Nephron progenitor cell (in vitro differentiated cells): ENCODE measurements at places on chromosomes 3 and 15.

DNA sequence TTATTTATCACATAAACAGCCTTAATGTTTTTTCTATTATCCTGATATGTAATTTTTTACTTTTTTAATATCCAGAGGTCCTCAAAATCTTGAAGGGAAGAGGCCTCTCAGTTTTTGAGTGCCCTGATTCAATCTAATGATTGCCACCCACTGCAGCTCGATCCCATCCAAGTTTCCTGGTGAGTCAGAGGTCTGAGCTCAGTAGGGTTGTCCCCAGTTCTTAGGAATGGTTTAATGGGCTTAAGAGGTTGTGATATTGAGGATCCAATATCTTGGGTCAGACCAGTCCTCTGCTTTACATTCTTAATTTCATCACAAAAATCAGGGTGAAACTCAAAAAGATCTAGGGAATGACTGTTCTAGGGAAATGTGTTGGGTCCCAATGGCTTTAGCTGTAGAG is 238.5 kb downstream of the NSUN3 start:
- no peak overlapping the region for H3K4me3 ChIP-seq
- H3K27ac ChIP-seq, result no peak overlapping the region
- peaks cover 3% of the 10 kb centered on the region for H3K27me3 ChIP-seq
- H3K36me3 ChIP-seq, result no peaks in the 10 kb centered on the region
- no peak for DNase-seq

- H3K27me3 ChIP-seq, result peaks cover 51% of the 10 kb centered on the region
- DNase-seq, result no peak
- H3K4me1 ChIP-seq, result peaks cover 52% of the 10 kb centered on the region
Observed at GRCh38 chr15:89802986-89803824, 11.4 kb downstream of the ANPEP start.

DNA sequence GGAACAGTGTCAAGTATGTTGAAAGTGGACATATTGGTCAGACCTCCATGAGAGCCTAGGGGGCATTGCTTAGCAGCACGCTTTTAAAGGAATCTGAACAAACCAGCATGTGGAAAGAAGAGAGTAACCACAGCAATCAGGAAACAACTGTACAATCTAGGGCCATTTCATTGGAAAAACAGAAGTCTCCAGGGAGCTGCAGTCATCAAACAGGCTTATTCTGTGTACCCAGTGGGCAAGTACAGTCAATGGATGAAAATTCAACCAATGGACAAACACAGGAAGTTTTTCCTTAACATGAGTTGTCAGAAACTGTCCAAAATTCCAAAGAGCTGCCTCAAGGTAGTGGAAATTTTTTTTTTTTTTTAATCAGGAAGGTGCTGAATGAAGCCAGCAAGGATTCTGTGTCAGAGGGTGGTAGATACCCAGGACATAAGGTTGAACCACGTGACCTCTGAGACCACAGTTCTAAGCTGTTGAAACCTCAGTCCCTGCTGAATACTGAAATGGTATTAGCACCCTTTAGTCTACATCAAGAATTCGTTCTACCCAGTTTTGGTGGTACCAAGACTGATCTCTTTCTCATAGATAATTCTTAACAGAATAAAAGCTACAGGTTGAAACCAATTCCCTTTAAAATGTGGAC is 4.4 kb upstream of the DLG1 start:
- no peak for DNase-seq
- H3K36me3 ChIP-seq, result no peaks in the 10 kb centered on the region
- H3K4me1 ChIP-seq, result peaks cover 24% of the 10 kb centered on the region
- H3K4me3 ChIP-seq, result no peak overlapping the region
- peaks cover 25% of the 10 kb centered on the region for H3K27me3 ChIP-seq

DNA sequence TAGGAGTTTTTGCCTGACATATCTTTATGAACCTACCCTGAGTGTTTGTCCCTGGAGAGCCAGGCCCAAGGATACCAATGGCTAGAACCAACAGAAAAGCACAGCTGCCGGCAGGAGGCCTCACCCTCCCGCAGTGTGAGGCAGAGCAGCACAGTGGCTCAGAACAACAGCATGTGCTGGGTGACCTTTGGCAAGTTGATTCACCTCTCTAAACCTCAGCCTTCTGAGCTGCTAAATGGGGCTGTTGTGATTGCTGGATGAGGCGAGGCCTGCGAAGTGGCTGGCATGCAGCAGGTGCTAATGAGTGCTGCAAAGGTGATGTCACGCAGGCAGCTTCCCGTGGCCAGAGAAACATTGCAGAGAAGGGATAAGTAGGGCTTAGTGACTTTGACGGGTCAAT is 23.3 kb downstream of the IDH2 start:
- H3K36me3 ChIP-seq, result peaks cover 26% of the 10 kb centered on the region
- DNase-seq, result no peak
- H3K27ac ChIP-seq, result no peak overlapping the region
- H3K4me3 ChIP-seq, result no peak overlapping the region
- peaks cover 11% of the 10 kb centered on the region for H3K4me1 ChIP-seq
- no peaks in the 10 kb centered on the region for H3K27me3 ChIP-seq

GRCh38 chr3:192128060-192128459 is 599.3 kb downstream of the FGF12 start:
- H3K4me3 ChIP-seq, result no peak overlapping the region
- no peaks in the 10 kb centered on the region for H3K4me1 ChIP-seq
- H3K27me3 ChIP-seq, result peaks cover 5% of the 10 kb centered on the region
- H3K27ac ChIP-seq, result no peak overlapping the region

- H3K4me3 ChIP-seq, result no peak overlapping the region
- H3K27me3 ChIP-seq, result peaks cover 11% of the 10 kb centered on the region
- peaks cover 48% of the 10 kb centered on the region for H3K4me1 ChIP-seq
- peak overlapping the region; percentile 29 for H3K27ac ChIP-seq
- DNase-seq, result no peak
Observed at GRCh38 chr3:39183211-39184080, 8.9 kb downstream of the XIRP1 start.

- no peaks in the 10 kb centered on the region for H3K36me3 ChIP-seq
- DNase-seq, result peak; percentile 84
- no peak overlapping the region for H3K4me3 ChIP-seq
- no peak overlapping the region for H3K27ac ChIP-seq
- H3K27me3 ChIP-seq, result peaks cover 38% of the 10 kb centered on the region
- peaks cover 26% of the 10 kb centered on the region for H3K4me1 ChIP-seq
Observed at GRCh38 chr3:133040696-133041523, 2.7 kb downstream of the TMEM108 start.

DNA sequence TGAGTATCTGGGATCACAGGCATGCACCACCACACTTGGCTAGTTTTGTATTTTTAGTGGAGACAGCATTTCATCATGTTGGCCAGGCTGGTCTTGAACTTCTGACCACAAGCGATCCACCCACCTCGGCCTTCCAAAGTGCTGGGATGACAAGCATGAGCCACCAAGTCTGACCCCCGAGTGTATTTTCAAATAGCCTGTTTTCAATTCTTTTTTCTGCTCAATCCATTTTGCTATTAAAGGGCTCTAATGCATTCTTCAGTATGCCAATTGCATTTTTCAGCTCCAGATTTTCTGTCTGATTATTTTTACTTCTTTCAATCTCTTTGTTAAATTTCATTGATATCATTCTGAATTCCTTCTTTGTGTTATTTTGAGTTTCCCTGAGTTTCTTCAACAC is 5.8 kb downstream of the OR5H6 start:
- H3K27me3 ChIP-seq, result no peaks in the 10 kb centered on the region
- no peak overlapping the region for H3K27ac ChIP-seq
- no peak overlapping the region for H3K4me3 ChIP-seq
- no peaks in the 10 kb centered on the region for H3K4me1 ChIP-seq
- DNase-seq, result no peak

GRCh38 chr15:63318344-63318743 is 40.9 kb downstream of the APH1B start:
- no peak overlapping the region for H3K27ac ChIP-seq
- H3K4me1 ChIP-seq, result peaks cover 14% of the 10 kb centered on the region
- no peak for DNase-seq
- no peaks in the 10 kb centered on the region for H3K36me3 ChIP-seq

GRCh38 chr15:73687351-73687750 is 3.2 kb downstream of the CD276 start:
- no peak for DNase-seq
- H3K4me3 ChIP-seq, result peak overlapping the region; percentile 24
- H3K27me3 ChIP-seq, result peaks cover under 1% of the 10 kb centered on the region
- H3K4me1 ChIP-seq, result peaks cover 56% of the 10 kb centered on the region

GRCh38 chr3:134073583-134073945 is 43.8 kb upstream of the SLCO2A1 start:
- H3K27me3 ChIP-seq, result no peaks in the 10 kb centered on the region
- no peak overlapping the region for H3K27ac ChIP-seq
- H3K4me3 ChIP-seq, result no peak overlapping the region
- H3K36me3 ChIP-seq, result peaks cover 5% of the 10 kb centered on the region
- no peak for DNase-seq

DNA sequence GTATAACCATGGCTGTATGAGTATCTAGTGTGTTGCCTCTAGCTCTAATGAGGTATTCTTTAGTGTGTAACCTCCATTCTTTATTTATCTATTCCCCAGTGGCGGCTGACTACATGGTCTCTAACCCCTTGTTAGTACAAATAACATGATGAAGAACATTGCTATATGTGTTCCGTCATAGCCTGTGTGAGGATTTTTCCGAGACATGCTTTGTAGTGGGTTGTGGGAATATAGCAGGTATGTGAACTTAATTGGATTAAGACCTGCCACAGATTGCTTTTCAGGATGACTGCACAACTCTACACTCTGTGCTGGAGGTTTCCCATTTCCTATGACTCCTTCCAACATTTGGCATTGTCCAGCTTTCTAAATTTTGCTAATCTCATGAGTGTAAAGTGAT is 563.4 kb downstream of the ROBO1 start:
- H3K27me3 ChIP-seq, result no peaks in the 10 kb centered on the region
- no peak overlapping the region for H3K4me3 ChIP-seq
- no peaks in the 10 kb centered on the region for H3K36me3 ChIP-seq
- H3K4me1 ChIP-seq, result peaks cover 23% of the 10 kb centered on the region
- H3K27ac ChIP-seq, result no peak overlapping the region

DNA sequence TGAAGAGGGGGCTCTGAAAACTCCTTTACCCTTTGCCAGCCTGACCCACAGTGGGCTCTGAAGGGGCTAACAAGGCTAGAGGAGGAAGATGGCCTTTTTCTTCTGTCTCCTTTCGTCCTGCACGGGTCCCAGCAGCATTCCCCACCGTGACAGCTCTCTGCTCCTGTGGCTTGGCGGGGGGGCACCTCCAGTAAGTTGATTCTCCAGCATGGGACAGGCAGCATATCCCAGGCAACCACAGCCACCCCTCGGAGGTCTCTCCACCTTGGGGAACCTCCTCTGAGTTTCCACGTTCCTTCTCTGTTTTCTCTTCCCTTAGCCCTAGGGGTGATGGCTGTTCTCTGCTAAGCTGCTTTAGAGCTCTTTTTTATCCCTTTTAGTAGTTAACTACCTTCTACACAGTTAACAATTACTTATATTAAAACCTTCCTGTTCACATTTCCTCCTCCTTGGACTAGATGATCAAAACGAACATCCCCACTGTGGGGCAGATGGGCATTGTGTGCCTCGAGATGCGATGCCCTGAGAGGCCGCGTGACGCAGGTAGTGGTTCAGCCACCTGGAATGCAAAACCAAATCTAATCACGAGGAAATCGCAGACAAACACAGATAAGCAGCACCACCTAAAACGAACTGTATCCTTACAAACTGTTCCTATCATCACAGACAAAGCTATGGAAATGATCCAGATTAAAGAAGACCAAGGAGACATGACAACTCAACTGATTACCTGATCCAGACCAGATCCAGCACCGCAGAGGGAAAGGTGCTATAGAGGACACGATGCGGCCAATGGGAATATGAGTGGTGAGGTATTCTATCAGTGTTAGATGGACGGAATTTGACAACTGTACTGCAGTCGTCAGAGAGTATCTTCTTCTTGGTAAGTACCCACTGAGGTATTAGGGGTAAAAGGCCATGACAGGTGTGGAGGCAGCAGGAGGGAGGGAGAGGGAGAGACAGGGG is 27.7 kb downstream of the TSPAN3 start:
- peaks cover 9% of the 10 kb centered on the region for H3K4me1 ChIP-seq
- no peak for DNase-seq
- no peak overlapping the region for H3K4me3 ChIP-seq
- no peaks in the 10 kb centered on the region for H3K27me3 ChIP-seq
- H3K27ac ChIP-seq, result peak overlapping the region; percentile 14

DNA sequence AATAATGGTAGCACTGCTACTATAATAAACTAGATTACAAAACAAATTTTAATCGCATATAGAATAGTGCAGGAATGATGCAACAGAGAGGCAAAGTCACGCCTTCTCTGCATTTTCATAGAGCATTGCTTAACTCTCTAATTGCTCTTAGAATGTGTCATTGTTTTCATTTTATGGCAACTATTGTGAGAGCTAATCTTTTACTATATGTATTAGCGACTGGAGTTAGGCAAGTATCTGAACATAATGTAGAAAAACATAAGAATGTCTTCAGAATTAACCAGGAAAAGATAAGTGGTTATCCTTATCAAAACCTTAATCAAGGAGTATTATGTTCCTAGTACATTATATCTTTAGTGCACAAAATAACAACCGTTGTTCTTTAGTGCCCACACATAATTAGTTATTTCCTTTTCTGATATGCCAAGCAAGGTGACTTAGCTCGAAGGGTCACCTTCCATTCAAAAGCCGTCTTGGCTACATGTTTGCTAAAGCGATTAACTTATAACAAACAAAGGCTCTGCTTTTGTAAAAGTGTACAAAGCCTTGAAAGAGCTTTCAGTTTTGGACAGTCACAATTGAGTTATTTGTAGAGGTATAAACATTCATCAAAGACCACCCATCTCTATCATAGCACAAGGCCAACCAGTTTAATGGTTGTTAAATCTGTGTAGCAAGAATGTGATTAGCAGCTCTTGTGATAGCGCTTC is 1328.9 kb downstream of the ROBO2 start:
- H3K36me3 ChIP-seq, result no peaks in the 10 kb centered on the region
- H3K27me3 ChIP-seq, result no peaks in the 10 kb centered on the region
- H3K27ac ChIP-seq, result no peak overlapping the region
- H3K4me1 ChIP-seq, result no peaks in the 10 kb centered on the region
- H3K4me3 ChIP-seq, result no peak overlapping the region
- no peak for DNase-seq

GRCh38 chr3:136070953-136071949 is 105.7 kb downstream of the PPP2R3A start:
- no peak overlapping the region for H3K4me3 ChIP-seq
- H3K4me1 ChIP-seq, result peaks cover 16% of the 10 kb centered on the region
- peaks cover 22% of the 10 kb centered on the region for H3K36me3 ChIP-seq
- peak overlapping the region; percentile 64 for H3K27ac ChIP-seq

DNA sequence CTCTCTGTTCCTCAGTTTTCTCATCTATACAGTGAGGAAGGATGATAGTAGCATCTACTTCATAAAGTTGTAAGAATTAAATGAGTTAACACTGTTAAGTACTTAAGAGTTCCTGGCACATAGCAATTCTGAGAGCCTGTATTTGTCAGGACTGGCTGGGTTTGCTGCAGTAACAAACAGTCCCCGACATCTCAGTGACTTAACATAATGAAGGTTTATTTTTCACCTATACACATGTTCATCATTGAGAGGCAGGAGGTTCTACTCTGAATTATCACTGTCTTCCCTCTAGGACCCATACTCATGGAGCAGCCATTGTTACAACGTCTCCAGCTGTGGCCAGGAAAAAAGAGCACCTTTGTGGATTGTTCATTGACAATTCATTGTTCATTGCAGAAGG is 190.6 kb upstream of the PROK2 start:
- no peak for DNase-seq
- no peak overlapping the region for H3K27ac ChIP-seq
- H3K36me3 ChIP-seq, result no peaks in the 10 kb centered on the region
- peaks cover 36% of the 10 kb centered on the region for H3K4me1 ChIP-seq
- H3K4me3 ChIP-seq, result no peak overlapping the region
